ENCODE measurements at places on chromosomes 1 and 21.

- no peak for DNase-seq
These were observed 59.3 kb downstream of the PLPP3 start for GRCh38 chr1:56520016-56520601.

DNA sequence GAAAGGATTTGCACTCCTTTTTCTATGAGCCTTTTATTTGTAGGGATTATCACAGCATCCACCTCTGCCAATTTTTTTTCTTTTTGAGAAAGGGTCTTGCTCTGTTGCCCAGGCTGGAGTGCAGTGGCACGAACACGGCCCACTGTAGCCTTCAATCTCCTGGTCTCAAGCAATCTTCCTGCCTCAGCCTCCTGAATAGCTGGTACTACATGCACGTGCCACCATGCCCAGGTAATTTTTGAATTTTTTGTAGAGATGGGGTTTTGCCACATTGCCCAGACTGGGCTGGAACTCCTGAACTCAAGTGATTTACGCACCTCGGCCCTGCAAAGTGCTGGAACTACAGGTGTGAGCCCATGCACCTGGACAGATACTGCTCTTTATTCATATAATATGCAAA is 2.1 kb downstream of the SAMSN1 start:
- DNase-seq = no peak

DNA sequence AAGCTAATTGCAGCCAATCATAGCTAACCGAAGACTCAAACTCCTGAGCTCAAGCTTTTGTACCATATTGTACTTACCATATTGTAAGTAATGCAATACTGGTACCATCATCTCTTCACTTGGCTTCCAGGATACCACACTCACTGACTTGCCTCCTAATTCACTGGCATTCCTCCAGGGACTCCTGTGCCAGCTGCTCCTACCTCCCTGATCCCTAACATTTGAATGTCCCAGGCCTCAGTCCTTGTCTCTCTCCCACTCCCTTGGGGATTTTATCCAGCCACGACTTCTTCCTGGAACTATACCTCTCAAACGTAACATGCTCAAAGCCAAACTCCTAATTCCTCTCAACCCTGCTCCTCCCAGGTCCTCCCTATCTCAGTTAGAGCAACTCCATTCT is 33.8 kb downstream of the USP48 start:
- no peak for DNase-seq

- no peak for DNase-seq
These were observed 538 bp downstream of the GBP2 start for GRCh38 chr1:89125240-89125912.

DNA sequence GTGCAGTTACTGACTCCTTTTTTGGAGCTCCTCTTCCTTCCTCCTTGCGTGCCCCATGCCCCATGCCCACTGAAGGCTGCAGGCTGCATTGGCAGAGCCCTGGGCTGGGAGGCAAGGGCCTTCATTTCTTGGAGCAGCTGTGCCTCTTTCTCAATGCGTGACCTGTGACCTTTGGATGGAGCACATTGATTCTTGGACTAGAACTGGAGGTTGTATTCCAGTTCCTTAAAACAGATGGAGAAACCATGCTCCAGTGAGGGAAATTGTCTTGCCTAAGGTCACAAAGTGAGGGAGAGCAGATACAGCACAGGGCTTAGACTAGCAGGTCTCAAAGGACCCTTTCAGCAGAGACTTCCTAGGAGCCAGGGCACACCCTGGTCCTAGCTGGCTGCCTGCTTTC is 9.0 kb downstream of the TMEM269 start:
- DNase-seq = peak; percentile 38

DNA sequence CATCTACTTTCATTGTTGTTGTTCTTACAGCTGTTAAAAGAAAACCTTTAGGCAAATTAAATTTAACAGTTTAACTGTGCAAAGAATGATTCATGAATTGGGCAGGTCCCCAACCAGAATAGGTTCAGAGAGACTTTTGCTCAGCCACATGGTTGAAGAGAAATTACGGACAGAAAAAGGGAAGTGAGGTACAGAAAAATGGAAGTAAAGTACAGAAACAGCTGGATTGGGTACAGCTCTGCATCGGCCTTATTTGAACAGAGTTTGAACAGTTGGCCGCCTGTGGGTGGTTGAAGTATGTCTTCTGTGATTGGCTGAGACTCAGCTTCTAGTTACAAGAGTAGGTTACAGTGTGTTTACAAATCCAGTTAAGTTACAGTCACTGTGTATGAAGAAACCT is 210.1 kb downstream of the FGGY start:
- no peak for DNase-seq

GRCh38 chr1:22772014-22772413 is 61.4 kb downstream of the EPHB2 start:
- DNase-seq = no peak

DNA sequence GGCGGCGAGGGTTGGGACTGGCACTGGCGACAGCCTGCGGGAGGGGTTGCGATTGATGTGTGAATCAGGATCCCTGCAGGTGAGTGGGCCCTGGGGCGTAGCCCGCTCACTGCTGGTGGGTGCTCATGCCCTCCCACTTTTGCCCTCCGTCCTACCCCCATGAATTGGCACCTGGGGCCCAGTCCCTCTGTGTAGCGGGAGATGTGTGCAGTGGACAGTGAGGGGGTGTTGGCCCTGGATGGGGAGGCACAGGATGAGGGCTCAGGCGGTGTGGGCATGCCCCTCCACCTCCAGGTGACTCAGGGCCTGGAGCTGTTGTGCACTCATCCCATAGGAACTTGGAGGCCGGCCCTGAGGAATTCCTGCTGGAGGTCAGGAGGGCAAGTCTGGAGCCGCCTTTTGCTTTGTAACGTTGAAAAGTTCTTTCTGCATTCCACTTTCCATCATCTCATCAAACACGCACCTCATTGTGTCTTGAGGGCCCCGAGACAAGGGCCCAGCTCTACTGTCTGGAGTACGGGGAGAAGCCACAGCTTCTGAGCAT is 3.0 kb downstream of the PEAR1 start:
- no peak for DNase-seq

- no peak for DNase-seq
These were observed 50.6 kb upstream of the MRPS6 start for GRCh38 chr21:34022627-34023335.

DNA sequence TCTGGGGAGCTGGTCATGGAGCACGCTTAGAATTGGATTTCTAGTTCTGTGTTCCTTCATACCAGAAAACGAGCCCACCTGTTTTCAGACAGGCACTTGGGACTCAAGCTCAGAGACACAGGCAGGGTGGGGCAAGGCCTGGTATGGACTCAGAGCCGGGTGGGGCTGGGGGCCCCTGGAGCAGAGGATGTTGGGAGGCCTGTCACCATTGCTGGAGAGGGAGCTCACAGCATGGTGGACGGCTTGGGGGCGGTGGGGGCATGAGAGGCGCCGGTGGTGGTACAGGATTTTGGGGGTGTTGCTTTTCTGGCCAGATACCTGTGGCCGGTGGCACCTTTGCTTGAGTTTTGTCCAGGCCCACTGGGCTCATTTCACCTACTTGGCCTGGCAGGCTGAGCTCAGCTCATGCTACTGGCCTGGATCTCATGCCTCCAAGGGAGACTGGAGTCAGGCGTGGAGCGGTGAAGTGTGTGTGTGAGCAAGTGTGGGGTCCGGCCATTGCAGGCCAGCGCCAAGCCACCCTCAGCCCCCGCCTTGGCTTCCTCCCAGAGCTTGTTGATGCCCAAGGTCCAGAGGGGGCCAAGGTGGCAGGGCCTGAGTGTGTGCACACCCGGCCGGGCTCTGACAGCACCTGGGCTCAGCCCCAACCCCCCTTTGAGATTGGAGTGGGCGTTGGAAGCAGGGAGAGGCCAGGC is 8.7 kb downstream of the SLX9 start:
- no peak for DNase-seq

GRCh38 chr1:106980121-106980520 is 76.4 kb upstream of the PRMT6 start:
- no peak for DNase-seq

- DNase-seq = no peak
These were observed 785 bp downstream of the PGLYRP4 start for GRCh38 chr1:153347856-153348255.

GRCh38 chr1:153548722-153549688 is at the start of gene S100A3:
Gene S100A3, minus strand, starts transcription at chr1:153549258. Its CDS starts 773 bp downstream, at chr1:153548485.
- DNase-seq = peak; percentile 55

DNA sequence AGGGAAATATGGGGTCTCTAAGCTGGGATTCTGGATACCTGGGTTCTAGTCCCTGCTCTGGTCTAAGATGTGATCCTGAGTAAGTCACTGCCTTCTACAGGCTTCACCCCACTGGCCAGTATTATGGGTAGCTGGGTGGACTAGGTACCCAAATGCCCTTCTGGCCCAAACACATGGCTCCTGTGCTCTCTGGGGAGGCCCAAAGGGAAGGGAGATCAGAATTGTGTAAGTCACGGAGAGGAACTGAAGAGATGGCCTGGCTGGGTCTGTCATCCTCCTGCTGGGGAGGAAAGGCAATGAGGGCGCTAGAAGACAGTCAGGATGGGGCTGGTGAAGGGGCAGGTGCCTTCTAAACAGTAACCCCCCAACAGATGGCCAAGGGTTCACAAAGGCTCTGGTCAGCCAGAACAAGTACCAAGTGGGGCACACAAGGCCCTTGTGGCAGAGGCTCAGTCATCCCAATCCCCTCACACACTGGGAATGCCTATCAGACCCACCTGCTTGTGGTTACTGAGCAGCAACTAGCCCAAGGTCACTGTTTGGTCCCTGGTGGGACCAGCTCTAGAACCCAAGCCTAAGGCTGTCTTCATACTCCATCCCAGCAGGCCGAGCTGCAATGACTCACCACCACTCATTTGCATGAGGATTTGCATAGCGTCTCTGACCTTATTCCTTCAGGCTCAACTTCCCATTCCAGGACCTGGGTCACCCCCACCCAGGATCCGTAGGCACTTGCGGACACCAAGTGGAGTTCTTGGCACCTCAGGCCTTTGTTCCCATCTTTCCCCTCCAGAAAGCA is 9.2 kb downstream of the MEF2D start:
- no peak for DNase-seq

DNA sequence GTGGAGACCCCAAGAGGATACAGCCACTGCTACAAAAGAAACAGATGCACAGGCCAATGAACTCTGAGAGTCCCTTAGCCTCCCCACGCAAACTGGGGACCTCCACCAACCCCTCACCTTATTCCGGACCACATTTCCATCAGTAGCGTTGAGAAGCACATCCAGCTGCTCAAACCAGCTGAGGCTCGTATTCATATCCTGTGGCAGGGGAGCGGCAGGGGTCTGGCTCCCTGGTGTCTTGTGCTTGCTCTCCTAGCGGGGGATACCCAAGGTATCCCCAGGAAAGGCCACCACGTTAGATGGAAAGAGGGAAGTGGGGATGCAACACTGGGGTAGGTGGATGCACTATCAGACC is 481 bp downstream of the CCDC163 start:
- no peak for DNase-seq

DNA sequence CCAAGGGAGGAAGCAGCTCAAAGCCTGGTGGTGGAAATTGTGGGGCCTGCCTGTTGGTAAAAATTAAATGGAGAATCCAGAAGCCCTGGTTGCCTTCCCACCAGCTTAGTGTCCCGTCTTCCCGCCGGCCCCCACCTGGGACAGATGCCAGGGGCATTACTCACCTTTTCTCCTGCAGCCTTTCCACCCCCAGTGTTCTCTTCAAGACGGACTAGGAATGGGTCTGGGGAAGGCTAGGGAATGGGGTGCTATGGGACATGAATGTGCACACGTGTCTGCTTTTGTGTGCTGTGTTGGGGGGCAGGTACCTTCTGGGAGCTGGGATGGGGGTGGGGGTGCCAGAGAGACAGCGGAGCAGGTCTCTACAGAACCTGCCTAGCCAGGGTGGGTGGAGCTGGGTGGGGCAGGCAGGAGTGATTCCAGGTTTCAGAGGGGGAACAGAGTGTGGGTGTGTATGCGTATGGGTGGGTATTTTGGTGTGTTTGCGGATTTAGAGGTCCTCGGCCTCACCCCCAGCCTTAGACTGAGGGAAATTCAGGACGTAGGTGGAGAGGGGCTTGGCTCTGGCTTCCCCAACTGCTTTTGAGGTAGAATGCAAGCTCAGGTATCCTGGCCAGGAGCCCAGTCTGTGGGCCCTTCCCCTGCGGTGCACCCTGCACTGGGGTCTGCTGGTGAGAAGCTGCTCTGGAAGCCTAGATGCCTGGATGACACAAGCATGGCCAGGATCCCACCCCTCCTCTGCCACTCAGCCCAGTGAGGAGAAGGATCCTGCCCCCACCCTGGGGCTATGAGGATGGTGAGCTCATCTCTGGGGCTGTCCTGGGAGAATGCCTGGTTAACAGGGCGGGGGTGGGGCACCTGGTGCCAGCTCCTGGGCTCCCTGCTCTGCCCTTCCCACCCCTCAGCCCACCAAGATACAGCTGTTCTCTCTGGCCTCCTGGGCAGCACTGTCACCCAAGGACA is 7.8 kb downstream of the VANGL2 start:
- no peak for DNase-seq

GRCh38 chr1:186785503-186785902 is 43.2 kb upstream of the PLA2G4A start:
- DNase-seq = no peak

DNA sequence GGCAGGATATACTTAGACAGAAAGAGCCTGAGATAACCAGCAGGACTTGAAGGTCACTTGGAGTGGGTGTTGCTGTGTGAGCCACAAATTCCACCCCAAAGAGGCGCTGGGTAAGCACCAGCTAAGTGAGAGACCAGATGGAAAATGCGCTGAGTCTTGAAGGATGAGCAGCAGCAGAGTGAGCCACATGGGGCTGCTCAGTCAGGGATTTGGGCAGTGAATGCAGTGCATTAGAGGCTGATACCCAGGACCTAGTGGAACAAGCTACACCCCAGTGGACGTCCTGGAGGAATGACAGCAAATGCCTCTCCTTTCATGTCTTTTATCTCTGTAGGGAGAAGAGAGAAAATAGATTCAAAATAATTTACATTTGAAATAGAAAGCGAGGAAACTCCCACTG is 11.3 kb downstream of the GRIK1 start:
- DNase-seq = no peak

- no peak for DNase-seq
These were observed 66.4 kb downstream of the RGS13 start for GRCh38 chr1:192702212-192702902.

DNA sequence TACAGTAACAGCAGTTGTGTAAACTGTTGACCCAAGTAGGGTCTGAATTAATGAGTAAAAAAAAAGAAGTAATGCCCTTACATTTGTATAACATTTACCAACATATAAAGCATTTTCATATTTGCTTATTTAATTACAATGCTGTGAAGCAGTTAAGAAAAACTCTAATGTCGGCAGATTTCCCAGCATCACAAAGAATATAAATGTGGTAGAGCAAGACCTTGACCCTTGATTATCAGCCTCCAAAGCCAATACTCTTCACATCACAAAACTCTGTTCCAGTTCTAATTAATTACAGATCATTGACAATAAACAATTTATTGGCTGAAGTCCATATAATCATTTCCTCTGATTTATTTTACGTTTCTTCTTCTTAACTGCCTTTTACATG is 130.2 kb downstream of the DUSP10 start:
- DNase-seq = no peak

DNA sequence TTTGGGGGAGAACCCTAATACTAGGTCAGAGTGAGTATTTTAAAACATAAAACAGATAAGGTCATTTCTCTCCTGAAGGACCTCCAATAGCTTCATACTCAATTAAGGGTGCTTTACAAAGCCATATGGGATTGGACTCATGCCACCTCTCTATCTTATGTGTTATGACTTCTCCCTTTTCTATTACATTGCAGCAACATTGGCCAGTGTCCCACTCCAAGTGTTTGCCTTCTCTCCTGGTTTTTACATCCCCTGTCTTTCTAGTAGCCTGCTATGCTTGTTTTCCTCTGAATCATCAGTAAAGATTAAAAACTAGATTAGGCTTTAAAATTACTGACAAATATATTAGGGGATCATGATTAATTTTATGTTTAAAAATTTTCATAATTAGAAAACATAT is 66.6 kb downstream of the SCMH1 start:
- DNase-seq = no peak

- DNase-seq = no peak
These were observed 82.9 kb downstream of the SSBP3 start for GRCh38 chr1:54323324-54323739.

Data from tibial nerve (tissue), 4 donors.